Amniotic epithelial cell (primary cell): ENCODE measurements at places on chromosomes 2 and 18.

DNA sequence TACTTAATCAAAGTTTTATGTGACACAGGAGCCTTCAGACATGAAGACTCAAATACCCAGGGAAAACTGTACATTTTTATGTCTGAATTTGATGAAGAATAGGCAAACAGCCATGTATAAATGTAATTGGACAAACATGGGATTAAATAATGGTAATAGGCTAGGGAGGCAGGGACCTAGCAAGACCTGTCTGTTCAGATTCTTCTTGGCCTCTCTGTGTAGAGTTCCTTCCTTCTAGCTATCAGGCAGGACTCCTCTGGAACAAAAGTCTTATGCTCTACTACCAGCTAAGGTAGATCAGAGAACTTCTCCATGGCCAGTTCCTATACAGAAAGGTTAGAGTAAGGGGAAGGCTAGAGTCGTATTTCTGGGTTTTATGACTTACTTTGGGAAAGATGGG is 9.5 kb upstream of the PARD3B start:
- no peak for DNase-seq

GRCh38 chr18:42025974-42026625 is 71.1 kb downstream of the PIK3C3 start:
- DNase-seq = no peak

GRCh38 chr18:1014509-1014908 is 109.8 kb downstream of the ADCYAP1 start:
- no peak for DNase-seq

DNA sequence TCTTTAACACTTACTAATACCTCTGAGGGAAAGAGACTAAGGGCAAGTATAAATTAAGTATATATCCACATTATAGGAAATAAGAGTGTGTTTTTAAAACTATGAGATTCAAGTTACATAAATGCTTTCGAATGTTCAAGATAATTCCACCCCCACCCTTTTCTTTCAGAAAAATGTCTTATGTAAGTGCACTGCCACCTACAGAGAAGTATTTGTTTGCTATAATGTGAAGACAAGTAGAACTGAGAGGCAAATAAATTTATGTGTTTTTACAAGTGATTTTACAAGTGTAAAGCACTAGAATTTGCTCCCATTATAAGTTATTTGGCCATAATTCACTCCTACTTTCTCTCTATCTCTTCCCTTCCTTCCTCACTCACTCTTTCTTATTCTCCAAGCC is 99.9 kb upstream of the CRACDL start:
- no peak for DNase-seq

- DNase-seq = peak; percentile 72
These were observed 32.9 kb upstream of the INHBB start for GRCh38 chr2:120312860-120313694.

GRCh38 chr2:199946836-199947235 is 8.5 kb downstream of the TYW5 start:
- DNase-seq = no peak

DNA sequence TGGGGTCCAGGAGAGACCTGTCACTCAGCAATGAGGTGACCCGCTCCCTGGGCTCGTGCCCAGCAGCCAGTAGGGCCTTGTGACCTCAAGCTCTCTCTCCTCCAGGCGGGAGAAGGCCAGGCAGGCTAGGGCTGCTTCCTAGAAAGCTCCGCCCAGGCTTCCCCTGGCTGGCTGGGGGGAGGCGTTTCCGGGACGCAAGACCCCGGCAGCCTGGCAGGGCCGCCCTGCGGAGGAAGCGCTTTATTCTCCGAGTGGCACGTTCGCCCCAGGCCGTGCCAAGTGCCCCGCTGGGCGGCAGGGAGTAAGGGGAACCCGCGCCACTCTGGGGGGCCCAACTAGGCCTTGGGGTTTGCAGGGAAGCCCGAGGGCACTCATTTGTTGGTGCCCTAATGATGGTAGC is 21.2 kb upstream of the EPAS1 start:
- peak; percentile 36 for DNase-seq

DNA sequence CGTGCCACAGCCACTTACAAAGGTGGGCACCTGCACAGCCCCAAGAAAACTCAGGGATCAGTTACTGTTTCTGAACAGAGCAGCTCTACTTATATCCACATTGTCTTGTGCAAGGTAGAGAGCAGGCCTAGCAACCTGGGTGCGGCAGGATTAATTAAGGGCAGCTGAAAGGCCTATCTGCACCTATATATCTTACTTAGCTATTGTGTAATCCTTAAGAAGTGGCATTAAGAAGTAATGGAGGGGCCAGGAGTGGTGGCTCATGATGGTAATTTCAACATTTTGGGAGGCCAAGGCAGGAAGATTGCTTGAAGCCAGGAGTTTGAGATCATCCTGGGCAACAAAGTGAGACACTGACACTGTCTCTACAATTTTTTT is 12.8 kb upstream of the ARL5A start:
- no peak for DNase-seq

- DNase-seq = no peak
These were observed 75.7 kb downstream of the ZAP70 start for GRCh38 chr2:97788986-97789644.

- DNase-seq = no peak
These were observed 45.3 kb downstream of the IMPA2 start for GRCh38 chr18:12026562-12026961.
